ENCODE measurements at places on chromosomes 7 and 10.
A peak's percentile ranks its signal among the peaks of the same experiment; 100 is the strongest.

- DNase-seq: no peak
Measured at GRCh38 chr10:58746474-58747185, 234.0 kb downstream of the BICC1 start.

DNA sequence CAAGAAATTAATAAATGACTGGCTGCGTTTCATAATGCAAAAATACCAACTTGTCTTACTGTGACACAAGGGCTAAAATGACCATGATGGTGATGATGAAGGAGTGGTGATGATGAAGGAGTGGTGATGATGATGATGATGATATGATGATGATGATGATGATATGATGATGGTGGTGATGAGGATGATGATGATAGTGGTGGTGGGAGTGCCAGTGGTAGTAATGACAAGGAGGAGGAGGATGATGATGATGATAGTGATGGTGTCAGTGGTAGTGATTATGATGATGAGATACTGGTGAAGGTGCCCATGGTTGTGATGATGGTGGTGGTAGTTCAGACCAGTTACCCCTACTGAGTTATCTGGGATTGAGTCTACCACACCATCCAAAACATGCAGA, 265.9 kb downstream of the FGFR2 start:
- DNase-seq: no peak

DNA sequence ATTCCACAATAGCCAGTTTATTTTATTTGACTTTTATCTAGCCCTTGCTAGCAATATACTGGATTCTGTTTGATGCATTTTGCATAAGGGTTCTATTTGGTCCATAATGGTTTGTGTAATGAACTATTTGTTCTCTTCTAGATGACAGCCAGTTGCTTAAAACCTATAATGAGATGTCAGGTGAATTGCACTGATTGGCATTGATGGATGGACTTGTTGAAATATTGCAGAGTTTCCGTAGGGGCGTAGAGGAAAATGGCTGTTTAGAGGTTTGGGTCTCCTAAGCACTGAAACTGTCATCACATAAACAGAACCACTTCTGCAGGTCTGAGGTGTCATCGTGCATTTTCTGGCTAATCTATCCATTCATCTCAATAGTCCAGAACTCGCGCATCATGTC, 124.9 kb upstream of the HDAC9 start:
- DNase-seq: no peak

DNA sequence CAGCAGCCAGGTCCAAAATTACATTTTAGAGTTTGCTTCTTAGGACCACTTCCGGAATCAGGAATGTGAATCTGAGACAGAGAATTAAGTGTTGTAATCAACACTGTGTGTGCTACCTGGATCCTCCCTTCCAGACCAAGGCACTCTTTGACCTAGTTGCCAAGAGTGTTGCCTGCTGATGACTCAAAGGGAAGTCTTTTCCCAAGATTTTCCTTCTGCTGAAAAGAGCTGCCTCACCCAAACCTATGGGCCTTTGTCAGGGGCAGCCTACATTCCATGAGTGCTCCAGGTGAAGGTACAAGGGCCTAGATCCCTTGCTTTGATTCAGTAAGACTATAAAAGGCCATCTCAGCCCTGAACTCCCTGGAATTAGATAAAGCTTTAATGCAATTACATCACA, 712.5 kb upstream of the ANKRD30A start:
- DNase-seq: no peak

- no peak for DNase-seq
Measured at GRCh38 chr10:46540412-46541016, 15.9 kb downstream of the GPRIN2 start.

DNA sequence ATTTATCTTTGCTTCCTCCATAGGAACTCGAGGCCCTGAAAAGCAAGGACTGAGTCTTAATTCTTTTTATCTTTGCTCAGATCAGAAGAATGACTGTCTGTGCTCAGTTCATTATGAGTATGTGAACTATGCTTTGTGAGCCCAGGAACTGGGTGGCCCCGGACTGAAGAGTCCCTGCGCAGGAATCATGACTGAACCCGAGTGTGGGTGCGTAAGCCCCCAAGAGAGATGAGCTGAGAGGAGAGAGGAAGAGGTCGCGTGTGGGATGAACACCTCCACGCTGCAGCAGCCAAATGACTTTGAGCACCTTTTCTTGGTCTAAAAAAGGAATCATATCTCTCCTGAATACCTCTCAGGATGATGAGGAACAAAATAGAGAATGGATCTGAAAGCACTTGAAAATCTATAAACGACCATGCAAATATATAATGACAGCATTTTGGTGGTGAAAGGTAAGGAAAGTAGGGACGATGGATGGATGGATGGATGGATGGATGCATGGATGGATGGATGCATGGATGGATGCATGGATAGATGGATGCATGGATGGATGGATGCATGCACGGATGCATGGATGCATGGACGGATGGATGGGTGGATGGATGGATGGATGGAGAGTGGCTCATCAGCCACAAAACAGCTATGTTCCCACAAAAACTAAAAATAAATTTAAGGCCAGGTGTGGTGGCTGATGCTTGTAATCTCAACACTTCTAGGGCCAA, 19.8 kb downstream of the FAM171A1 start:
- no peak for DNase-seq

DNA sequence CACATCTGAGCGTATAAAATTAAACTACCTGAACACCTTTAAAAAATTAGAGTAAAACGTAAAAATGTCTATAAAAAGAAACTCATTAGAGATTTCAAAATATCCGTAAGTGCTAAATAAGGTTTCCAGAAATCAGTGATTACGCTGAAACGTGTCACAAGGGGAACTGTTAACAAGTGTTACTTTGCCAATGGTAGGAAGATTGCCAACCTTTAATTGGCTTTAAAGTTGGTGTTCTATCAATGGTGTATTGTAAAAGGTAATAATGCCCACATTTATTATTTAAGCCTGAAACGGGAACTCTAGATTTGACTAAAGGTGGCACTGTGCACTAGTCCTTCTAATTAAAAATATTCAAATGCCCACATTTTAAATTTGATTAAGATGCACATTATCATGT, 37.8 kb upstream of the HIBADH start:
- no peak for DNase-seq

DNA sequence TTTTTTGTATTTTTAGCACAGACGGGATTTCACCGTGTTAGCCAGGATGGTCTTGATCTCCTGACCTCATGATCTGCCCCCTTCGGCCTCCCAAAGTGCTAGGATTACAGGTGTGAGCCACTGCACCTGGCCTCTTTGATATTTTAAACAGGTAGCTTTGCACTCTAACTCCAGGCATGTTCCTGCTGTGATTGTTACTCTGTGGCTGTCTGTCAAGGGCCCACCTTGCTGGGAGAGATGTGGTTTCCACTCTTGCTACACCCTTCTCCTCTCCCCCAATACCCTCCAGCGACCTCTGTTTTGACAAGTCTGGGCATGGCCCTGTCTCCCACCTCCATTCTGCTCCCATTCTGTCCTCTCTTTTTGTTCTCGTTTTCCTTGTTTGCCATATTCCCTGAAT, 17.1 kb downstream of the SMKR1 start:
- no peak for DNase-seq

- peak; percentile 48 for DNase-seq
Measured at GRCh38 chr7:93442478-93443224, 131.9 kb downstream of the CALCR start.

- DNase-seq: no peak
Measured at GRCh38 chr7:47982610-47983009, 3.2 kb upstream of the HUS1 start.

DNA sequence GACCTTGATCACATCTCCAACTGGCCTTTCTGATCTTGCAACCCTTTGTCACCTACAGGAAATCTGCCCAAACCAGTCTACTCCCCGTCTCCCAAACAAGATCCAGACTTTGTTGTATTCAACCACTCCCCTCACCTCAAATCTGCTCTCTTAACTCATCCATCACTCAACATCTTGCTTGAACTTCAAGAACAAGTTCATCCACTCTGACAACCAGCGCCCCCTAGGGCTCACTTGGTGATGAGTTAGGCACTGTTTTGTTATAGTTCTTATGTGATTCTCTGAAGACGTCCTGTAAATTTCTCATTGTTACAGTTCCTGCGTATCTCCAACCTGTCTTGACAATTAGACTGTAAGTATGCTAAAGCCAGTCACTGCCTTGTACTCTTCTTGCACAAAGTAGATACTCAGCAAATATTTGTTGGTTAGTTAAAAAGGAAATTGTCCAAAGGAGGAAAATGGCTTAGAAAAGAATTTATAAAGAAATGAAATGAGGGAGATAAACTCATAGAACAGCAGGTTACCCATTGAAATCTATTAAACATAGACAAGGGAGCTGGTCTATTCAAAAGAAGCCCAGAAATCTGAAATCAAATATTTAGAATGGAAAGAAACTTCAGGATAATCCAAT, 5.3 kb downstream of the FRMD4A start:
- DNase-seq: peak; percentile 58

GRCh38 chr10:108434559-108435252, 1270.2 kb upstream of the SORCS1 start:
- DNase-seq: no peak

DNA sequence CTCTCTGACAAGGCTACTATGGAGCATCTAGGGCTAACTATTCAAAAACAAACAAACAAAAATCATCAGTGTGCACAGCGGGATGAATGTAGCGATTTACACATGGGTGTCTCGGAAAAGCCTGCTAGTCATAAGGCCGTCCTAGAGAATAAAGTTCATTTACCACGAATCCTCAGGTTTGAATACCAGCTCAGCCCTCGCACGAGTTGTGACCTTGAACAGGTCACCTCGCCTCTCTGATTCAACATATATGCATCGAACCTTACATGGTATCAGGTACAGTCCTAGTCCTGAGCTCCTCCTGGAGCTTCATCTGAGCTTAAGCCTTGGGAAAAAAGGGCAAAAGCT, 572 bp downstream of the ATP5MF start:
- no peak for DNase-seq

GRCh38 chr10:69936091-69936490, 116.6 kb upstream of the MACROH2A2 start:
- peak; percentile 25 for DNase-seq

- DNase-seq: no peak
Measured at GRCh38 chr7:78345979-78346378, 547.4 kb downstream of the PHTF2 start.

GRCh38 chr7:152733286-152733934, 26.1 kb upstream of the ACTR3B start:
- DNase-seq: no peak

- no peak for DNase-seq
Measured at GRCh38 chr7:28957064-28957750, 923 bp downstream of the TRIL start.

DNA sequence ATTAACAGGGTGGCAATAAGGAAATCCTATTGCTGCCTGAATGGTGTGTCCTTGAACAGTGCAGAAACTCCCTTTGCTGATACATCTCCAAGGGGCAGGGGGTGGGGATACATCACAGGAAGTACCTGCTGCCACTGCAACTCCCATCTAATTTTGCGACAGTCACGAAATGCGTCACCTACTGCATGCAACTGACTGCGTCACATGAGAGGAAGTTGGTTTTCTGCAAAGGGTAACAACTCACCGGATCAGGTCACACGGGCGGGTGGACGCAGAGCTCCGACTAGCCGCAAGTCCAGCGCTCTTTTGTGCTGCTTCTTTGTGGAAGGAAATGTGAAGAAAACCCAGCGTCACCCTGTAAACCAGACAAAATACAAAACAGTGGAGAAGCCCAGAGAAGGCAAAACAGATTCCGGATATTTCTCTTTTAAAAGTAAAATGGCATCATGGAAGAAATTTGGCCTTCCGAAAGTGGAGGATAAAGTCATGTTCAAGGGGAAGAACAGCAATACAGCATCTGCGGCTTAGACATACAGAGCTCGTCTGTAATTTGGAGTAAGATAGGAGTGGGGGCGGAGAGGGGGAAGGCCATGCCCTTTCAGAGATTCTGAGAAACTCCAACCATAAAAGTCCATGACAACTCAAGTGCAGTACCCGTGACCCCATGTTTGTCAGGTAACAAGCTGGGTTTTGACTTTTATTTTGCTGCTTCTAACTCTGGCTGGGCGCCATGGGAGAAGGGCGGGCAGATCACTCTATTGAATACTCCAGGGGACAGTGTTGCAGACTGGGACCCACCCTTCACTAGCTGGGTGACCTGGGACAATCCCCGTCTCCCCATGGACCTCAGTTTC, 32.3 kb upstream of the PLEKHS1 start:
- DNase-seq: no peak

DNA sequence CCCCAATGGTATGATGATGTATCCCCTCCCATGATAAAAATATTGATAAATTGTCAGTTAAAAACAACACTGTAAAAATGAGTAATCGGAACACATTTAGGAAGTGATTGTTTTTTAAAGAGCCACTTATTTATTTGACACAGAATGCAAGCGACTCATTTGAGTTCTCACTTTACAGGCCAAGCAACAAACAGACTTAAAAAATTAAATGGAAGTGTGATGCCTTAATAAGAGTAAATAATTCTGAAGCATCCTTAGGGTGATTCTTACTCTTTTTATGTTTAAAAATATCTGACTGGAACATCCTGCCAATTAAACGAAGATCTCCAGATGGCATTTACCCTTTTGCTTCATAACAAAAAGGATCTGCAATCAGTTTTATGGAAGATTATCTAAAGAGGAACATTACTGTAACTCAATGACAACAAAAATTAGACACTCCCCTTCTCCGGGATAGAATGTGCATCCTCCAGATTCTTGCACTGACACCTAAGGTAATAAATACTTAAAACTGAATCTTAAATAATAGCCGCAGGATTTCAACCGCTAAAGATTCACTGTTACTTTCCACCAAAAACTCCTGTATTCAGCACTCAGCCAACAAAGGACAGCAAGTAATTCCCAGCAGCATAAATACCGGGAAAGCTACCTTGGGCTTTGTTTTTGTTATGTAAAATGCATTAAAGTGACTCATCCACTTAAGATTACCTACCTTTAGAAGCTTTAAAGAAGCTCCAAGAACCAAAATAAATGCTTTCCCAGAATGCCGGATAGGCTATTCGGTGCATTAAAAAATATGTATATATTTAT, 1.7 kb downstream of the CACNA2D1 start:
- DNase-seq: no peak

GRCh38 chr7:104652434-104652833, 324.0 kb downstream of the LHFPL3 start:
- no peak for DNase-seq

GRCh38 chr10:86594535-86594934, 59.8 kb upstream of the OPN4 start:
- no peak for DNase-seq

DNA sequence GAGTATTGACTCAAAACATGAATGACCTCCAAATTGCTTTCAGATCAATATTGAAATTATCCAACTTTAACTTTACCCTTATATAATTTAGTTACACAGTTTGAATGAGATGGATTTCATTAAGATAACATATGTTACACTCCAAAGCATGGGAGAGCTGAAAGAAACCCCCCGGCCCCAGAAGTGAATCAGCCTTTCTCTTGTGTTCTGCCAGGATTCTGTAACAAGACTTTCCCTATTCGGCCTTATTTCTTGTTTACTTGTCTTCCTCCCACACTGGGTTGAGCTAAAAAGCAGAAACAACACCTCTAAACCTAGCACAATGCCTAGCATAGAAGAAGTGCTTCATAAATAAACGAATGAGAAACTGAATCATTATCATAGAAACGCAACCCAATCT, 224.8 kb downstream of the ADAM12 start:
- no peak for DNase-seq
